ENCODE measurements at places on chromosomes 11 and 22. TPM values are rescaled to one million over a fixed set of nuclear protein-coding genes. Genes with fewer than 3 reads are reported as not detected.

LMNTD2 gene
- polyA plus RNA-seq, result 2.1 TPM

OR52H1 gene
- polyA plus RNA-seq, result not detected

RAB39A gene
- polyA plus RNA-seq, result 4.5 TPM

POLA2 gene
- polyA plus RNA-seq, result 22.5 TPM

EMID1 gene
- polyA plus RNA-seq, result 3.0 TPM

NAP1L4 gene
- 189 TPM for polyA plus RNA-seq

OTOG gene
- polyA plus RNA-seq, result 0.40 TPM

OR4A16 gene
- polyA plus RNA-seq, result not detected

SLC22A12 gene
- polyA plus RNA-seq, result not detected

NTM gene
- polyA plus RNA-seq, result 12.3 TPM

MIEF1 gene
- 13.2 TPM for polyA plus RNA-seq

RASL10A gene
- 0.99 TPM for polyA plus RNA-seq

CATSPER1 gene
- polyA plus RNA-seq, result not detected

HBE1 gene
- not detected for polyA plus RNA-seq

PKDREJ gene
- polyA plus RNA-seq, result 0.03 TPM

HEPHL1 gene
- polyA plus RNA-seq, result 0.17 TPM

CHST1 gene
- 2.1 TPM for polyA plus RNA-seq

LRRC10B gene
- 0.35 TPM for polyA plus RNA-seq

OR4D6 gene
- polyA plus RNA-seq, result not detected

NEU3 gene
- 2.8 TPM for polyA plus RNA-seq

OR52N4 gene
- polyA plus RNA-seq, result not detected

Measured in GM23338 (cell line).